ENCODE measurements at places on chromosomes 11 and 22. TPM values are rescaled to one million over a fixed set of nuclear protein-coding genes. Genes with fewer than 3 reads are reported as not detected.
A peak's percentile ranks its signal among the peaks of the same experiment; 100 is the strongest.

Gene PAMR1
- total RNA-seq = 10.6 TPM

Gene BIRC3
- not detected for total RNA-seq

Gene SCUBE1
- 25.8 TPM for total RNA-seq

Gene SLC25A18
- 6.4 TPM for total RNA-seq

Gene MUC15
- total RNA-seq = not detected

Gene C11orf91
- total RNA-seq = not detected

Gene HRAS
- total RNA-seq = 140 TPM

Gene SLC25A22
- total RNA-seq = 93.9 TPM

DNA sequence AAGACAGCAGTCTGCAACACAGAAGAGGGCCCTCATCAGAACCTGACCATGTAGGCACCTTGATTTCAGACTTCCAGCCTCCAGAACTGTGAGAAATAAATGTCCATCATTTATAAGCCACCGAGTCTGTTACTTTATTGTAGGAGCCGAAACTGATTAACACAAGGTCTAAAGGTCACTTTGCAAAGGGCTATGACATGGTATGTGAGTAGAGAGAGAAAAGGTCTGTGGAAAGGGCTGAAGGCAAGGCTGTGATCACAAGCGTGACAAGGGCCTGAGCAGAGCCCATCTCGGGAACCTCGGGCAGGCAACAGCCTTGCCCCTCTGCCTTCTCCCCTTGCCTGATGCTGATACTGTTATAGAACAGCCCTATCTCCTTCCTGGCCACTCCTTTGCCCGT, 73.4 kb upstream of the TEAD1 start:
- no peak overlapping the region for H3K4me3 ChIP-seq
- no peak for DNase-seq
- H3K27me3 ChIP-seq = no peaks in the 10 kb centered on the region
- H3K27ac ChIP-seq = no peak overlapping the region
- no peaks in the 10 kb centered on the region for H3K36me3 ChIP-seq

GRCh38 chr11:70739811-70740487, 341.6 kb downstream of the CTTN start:
- peaks cover 6% of the 10 kb centered on the region for H3K36me3 ChIP-seq
- peaks cover 8% of the 10 kb centered on the region for H3K4me1 ChIP-seq
- H3K27ac ChIP-seq = no peak overlapping the region
- DNase-seq = no peak

DNA sequence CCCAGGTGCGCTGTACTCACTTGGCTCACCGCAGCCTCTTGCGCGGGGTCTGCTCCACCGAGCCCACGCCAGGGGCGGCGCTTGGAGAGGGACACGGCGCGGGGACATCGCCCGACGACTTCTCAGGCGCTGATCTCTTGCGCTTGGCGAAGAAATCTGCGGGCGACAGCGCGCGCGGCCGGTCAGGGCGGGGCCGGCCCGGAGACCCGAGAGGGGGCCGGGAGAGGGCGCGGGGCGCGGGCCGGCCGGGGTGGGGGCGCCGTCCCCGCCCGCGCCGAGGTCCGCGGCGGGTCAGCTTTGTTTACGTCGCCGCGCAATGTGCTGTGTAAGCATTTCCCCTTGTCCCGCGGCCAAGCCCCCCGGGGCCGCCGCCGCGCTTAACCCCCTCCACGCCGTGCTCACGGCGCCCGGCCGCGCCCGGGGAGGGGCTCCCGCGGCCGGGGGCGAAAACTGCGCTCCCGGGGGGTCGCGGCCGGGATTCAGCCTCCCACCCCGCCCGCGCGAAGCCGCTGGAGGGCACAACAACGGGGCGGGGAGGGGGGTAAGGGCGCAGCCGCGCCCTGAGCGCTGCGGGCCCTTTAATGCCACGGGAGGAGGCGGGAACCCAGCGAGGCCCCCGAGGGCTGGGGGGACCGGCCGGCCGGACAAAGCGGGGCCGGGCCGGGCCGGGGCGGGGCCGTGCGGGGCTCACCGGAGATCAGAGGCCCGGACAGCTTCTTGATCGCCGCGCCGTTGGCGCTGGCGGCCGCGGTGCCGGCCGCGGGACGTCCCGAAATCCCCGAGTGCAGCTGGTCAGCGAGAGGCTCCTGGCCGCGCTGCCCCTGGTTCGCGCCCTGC, 1.4 kb downstream of the CDKN1C start:
- DNase-seq = peak; percentile 53
- no peaks in the 10 kb centered on the region for H3K36me3 ChIP-seq
- H3K27ac ChIP-seq = peak overlapping the region; percentile 86
- peaks cover 16% of the 10 kb centered on the region for H3K27me3 ChIP-seq
- H3K4me3 ChIP-seq = peak overlapping the region; percentile 86

DNA sequence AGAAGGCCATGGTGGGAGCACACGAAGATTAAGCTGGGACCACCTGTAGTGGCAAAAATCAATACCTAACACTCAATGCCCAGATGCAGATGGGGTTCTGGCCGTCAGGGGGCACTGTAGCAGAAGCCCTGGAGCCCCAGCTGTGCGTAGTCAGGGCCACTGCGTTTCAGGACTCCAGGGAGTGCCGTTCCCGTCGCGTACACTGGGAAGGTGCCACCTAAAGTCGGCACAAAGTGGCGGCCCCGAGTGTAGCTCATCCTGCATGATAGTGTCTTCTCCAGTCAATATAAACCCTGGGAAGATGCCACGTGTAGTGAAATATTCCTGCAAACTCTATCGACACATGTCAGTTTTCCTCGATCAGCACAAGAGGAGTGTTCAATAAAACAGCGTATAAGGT, 123.8 kb upstream of the NTM start:
- H3K36me3 ChIP-seq = no peaks in the 10 kb centered on the region
- H3K27ac ChIP-seq = no peak overlapping the region
- peaks cover 2% of the 10 kb centered on the region for H3K27me3 ChIP-seq
- H3K4me1 ChIP-seq = peaks cover 8% of the 10 kb centered on the region

DNA sequence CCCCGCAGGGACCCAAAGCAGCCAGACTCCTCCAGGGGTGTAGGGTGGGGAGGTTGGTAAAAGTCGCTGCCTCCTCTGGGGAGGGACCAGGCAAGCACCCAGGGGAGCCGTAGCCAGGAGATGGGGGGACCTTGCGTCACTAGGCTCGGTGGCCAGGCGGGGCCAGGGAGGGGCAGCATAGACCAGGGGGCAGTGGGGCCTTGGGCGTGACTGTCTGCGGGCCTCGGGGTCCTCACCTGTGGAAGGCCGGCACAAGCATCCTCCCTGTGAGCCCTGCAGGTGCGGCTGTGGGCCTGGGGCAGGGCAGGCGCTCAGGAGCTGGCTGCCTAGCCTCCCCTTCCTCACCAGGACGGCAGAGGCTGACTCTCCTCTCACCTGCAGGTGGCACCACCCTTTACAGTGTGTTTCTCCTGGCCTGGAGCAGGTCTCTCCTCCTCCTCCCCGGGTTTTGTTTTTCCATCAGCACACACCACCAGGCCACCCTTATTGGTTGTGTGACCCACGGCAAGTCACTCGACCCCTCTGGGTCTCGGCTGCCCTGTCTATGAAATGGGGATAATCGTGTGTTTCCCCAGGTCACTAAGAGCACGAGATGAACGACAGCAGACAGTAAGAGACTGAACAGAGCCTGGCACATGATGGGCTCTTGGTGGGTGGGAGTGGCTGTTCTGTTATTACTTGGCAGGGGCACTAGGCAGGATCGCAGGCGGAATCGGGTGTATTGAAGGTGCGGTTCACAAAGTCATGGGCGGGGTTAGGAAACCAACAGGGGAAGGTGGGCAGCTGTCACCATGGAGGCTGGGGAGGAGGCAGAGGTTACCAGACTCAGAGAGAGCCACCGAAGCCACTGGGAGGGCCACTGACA, 52.7 kb downstream of the FLRT1 start:
- H3K4me3 ChIP-seq = no peak overlapping the region
- no peaks in the 10 kb centered on the region for H3K27me3 ChIP-seq
- H3K36me3 ChIP-seq = no peaks in the 10 kb centered on the region
- no peak for DNase-seq
